ENCODE measurements at places on chromosomes 12 and 14.

DNA sequence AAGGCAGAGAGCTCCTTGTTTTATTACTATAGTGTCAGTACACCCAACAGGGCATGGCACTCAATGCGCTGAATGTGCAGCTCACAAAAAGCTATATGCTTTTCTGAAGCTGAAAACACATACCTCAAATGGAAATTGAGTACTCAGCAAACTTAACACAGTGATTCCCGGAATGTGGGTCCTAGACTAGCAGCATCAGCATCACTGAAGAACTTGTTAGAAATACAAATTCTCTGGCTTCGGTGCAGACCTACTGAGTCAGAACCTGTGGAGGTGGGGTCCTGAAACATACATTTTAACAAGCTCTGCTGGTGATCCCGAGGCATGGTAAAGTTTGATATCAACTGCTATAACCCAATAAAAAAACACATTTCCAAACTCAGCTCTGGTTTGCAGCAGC lies 14.9 kb downstream of the RERG start:
- DNase-seq: no peak

- DNase-seq: no peak
Observed at GRCh38 chr12:128047266-128048060, 219.5 kb upstream of the TMEM132C start.

- DNase-seq: no peak
Observed at GRCh38 chr14:51018521-51018920, 74.2 kb upstream of the PYGL start.

- DNase-seq: no peak
Observed at GRCh38 chr12:22101749-22102243, 55.8 kb downstream of the CMAS start.

Data from CD4-positive, alpha-beta T cell treated with Interleukin-17A for 1 hour (primary cell).